D721Med (cell line): ENCODE measurements at places on chromosomes 2 and 18.

DNA sequence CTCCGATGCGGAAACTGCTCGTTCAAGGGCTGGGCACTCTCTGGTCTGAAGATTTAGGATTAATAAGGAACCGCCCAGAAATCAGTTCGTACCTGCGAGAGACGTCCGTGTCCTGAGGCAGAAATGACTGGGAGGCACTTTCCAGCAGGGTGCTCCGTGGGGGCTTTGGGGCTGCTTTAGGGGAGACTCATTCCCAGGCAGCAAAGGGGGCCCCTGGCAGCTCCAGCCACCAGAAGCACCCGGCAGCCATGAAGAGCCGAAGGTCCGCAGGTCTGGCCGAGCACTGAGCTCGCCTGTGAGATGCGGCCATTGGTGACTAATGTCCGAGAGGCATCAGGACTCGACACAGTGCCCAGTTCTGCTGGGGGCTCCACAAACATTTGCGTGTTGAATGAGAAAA is 20.9 kb downstream of the KCNG2 start:
- no peak for DNase-seq

DNA sequence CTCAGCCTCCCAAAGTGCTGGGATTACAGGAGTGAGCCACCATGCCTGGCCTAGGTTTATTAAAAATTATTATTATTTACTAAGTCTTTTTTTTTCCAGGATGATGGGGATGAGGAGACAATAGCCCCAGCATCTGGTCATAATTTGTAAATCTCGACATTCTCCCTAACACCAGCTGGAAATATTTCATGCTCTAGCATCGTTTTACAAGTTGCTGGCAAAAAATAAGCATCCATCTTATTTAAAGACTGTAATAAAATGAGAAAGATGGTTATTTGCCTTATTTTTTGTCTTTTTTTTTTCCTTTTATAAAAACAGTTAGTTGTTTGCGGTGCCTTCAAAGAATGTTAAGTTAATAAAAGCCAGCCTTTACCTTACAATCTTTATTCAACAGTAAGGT is 56.7 kb downstream of the SF3B1 start:
- no peak for DNase-seq

- no peak for DNase-seq
Measured at GRCh38 chr2:201866643-201867473, 60.5 kb downstream of the CDK15 start.

GRCh38 chr18:24414349-24415003 is 12.0 kb upstream of the IMPACT start:
- DNase-seq = no peak

- no peak for DNase-seq
Measured at GRCh38 chr2:88058191-88058590, 2.6 kb upstream of the KRCC1 start.

DNA sequence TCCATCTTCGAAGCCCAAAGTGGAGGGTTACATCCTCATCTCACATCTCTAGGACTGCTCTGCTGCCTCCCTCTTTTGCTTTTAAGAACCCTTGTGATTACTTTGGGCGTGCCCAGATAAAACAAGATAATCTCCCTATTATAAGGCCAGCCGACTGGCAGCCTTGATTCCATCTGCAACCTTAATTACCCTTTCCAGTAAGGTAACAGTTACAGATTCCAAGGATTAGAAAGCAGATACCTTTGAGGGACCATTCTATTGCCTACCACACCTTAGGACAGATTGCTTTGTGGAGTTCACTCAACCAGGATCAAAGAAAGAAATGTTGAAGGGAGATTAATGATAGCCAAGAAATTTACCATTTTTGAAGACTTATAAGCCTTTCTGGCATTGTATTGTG is 250.8 kb upstream of the ACVR2A start:
- DNase-seq = no peak

DNA sequence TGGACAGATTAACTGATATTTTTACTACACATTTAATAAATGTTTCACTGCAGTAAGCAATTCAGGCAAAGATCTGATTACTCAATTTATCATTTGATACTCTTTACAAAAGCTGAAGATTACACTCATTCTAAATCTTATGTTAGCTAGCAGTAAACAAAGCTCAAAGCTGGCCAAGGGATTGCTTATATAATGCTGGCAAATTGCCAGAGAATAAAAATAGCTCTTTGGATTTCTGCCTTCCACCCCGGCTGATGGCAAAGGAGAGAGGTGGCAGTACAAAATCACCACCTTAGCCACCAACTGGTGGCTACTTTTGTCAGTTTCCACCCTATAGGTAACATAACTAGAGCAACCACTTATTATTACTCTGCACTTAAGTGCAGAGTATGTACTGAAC is 320.5 kb downstream of the FSIP2 start:
- DNase-seq = no peak

GRCh38 chr18:22074282-22075070 is 94.9 kb upstream of the GATA6 start:
- DNase-seq = no peak

DNA sequence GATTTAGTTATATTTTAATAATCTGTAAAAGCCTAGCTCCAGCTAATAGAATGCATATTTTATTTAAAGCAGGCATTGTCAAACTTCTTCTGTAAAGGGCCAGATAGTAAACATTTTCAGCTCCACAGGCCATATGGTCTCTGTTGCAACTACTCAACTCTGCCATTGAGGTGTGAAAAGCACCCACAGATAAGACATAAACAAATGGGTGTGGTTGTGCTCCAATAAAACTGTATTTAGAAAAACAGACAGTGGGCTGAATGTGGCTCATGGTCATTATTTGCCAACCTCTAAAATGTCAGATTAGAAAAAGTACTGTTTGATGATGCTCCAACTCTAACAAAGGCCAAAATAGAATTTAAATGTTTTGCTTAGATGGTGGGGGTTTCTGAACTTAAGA is 519.9 kb downstream of the RNF144A start:
- DNase-seq = no peak

DNA sequence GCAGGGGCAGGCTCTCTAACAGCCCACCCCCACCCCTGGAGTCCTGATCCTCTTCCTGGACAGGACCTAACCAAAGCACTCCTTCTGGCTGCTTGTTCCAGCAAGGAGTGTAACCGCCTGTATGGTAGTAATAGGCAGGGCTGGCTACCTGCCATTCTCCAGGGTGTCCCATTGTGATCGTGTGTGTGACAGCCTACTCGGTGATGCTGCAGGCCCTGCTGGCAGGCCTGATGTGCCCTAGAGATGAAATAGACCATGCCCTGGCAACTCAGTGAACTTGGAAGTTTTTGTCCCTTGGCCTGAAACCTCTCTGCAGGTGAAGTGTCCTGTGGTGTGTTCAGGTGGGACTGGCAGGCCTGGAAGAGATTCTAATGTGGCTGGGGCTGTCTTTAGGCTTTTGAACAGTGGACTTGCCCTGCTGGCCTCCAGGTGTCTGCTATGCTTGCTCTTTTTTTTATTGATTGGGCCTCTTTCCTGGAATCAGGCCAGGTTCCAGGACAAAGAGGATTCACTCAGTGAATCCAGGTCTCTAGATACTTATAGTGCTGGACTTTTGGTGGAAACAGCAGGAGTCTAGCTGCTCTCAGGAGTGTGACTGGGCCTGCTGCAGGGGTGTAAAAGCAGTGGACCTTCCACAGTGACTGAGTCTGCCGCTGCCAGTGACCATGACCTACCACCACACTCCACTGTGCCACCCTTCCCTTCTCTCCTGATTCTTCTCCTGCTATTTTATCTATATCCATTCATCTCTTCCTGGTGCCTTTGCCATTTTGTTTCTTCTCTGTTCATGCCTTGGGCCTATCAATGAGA is 132.1 kb downstream of the CTIF start:
- DNase-seq = no peak

GRCh38 chr2:164439885-164440284 is 181.4 kb downstream of the GRB14 start:
- DNase-seq = no peak

DNA sequence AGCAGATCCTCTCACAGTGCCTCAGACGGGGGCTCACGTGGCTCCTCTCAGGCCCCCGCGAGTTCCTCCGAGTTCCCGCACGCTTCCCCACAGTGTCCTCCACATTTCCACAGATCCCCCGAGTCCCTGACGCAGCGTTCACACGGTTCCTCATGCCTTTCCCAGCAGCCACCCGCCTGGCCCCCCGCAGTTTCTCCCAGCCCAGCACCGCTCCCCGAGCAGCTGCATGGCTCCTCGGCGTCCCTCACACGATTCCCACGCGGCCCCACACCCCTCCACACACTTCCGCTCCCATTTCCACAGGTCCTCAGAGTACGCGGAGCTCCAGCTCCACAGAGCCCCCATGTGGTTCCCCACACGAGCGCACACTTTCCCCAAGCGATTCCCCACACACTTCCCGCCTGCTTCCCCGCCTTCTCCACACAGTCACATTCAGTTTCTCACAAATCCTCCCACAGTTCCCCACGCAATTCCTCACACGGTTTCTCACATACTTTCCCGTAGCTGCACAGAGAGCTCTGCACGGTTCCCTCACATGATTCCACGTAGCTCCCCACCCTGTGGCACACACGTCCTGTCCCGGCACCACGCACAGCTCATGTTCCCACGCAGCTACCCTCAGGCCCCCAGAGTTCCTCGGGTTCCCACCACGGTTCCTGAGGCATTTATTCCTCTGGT is 39.9 kb downstream of the KIF1A start:
- DNase-seq = no peak

DNA sequence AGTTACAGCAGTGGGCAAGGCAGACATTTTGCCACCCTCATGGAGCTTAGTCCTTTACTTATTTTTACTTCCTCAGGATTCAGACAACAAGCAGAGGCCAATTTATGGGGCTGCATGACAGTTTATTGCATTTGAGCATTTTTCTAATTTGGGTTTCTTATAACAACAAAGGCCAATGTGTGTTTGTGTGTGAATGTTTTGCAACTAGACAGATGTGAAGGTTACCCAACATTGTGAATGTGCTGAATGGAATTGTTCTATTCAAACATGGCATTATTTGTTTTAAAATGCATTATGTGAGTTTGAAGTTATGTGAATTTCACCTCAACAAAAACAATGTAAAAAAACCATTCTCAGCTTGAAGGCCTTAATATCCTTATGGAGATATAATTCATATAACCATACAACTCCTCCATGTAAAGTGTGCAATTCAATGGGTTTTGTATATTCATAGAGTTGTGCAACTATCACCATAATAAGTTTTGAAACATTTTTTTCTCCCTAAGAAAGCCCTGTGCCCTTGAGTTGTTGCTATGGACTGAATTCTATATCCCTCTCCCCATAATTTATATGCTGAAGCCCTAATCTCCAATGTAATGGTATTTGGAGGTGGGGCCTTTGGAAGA is 57.3 kb downstream of the CCDC195 start:
- DNase-seq = no peak

GRCh38 chr2:71680925-71681324 is 227.6 kb downstream of the DYSF start:
- no peak for DNase-seq

DNA sequence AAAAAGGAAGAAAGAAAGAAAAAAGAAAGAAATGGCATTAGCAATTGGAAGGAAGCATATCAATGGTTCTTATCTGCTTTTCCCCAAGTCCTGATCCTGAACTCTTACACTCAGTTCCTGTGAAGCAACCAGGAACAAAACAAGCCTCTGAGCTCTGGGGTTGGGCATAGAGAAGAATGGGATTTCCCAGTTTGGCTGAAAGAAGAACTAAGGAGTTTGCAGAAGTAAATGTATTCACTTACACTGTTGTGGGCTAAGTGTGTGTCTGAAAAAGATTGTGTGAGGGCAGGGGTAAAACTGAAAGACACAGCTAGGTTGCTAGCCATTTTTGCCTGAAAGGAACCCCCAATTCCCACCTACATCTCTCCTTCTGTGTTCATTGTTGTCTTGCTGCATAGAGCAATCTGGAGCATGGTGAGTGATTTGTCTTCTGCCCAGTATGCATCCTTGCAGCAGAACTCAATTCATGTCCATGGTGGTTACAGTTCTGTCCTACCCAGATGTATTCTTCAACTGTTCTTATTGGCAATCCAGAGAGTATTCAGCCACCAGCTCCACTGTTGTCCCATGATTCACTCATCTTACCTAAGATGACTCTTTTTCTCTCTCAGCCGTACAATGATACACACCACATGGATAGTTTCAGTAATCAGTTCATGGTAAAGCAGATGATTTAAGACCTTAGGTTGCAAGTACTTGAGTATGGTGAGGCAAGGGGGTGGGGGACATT is 348.7 kb downstream of the ARHGAP15 start:
- no peak for DNase-seq

DNA sequence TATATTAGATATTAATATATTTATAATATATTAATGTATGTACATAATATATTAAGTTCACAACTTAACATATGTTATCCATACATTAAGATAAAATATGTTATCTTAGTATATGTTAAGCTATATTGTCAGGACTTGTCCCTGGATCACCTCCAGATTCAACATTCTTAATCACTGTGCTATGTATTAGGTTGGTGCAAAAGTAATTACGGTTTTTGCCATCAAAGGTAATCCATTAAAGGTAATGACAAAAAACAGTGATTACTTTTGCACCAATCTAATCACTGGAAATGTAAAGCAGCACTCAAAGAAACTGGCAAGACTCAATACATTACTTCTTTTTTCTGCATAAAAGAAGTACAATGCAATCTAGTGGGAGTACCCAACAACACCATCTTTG is 1099.0 kb upstream of the SLC39A10 start:
- DNase-seq = no peak

DNA sequence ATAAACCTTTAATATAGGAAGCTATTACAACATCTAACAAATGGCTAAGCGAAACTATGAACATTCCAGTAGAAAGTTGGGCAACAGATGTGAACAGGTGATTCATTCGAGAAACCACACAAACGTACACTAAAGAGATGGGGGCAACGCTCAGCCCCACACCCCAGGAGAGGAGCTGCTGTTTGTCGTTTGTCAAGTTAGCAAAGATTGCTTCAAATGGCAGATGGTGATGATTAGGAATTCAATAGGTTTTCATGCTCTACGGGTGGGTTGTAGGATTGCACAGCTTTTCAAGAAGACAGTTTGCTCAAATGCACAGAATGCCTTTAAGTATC is 154.7 kb upstream of the HDAC4 start:
- DNase-seq = no peak

GRCh38 chr2:123870881-123871276 is 154.2 kb upstream of the CNTNAP5 start:
- DNase-seq = no peak

- no peak for DNase-seq
Measured at GRCh38 chr2:133541797-133542196, 26.5 kb downstream of the NCKAP5 start.

- DNase-seq = no peak
Measured at GRCh38 chr18:8133032-8133431, 476.2 kb upstream of the RAB12 start.

GRCh38 chr2:186535861-186536260 is 49.8 kb downstream of the ZC3H15 start:
- no peak for DNase-seq
